ENCODE measurements at places on chromosomes 5 and 9.

DNA sequence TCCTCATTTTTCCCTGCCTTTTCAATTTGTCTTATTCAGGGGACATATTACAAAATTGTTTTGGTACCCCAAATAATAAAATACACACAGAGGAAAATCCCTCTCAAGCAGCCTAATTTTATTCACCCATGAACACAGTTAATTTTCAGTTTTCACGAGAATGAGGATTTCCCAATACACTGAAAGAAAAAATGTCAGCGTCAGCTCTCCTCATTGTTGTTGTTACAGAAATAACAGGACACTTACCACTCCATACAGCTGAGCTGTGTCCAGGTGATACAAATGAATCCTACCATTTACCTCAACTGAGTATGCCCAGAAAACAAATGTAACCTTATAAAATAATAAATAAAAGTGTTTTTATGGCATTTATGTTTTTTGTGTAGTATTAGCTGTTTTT, 144.6 kb upstream of the PCA3 start:
- no peaks in the 10 kb centered on the region for H3K36me3 ChIP-seq
- peak; percentile 45 for DNase-seq

DNA sequence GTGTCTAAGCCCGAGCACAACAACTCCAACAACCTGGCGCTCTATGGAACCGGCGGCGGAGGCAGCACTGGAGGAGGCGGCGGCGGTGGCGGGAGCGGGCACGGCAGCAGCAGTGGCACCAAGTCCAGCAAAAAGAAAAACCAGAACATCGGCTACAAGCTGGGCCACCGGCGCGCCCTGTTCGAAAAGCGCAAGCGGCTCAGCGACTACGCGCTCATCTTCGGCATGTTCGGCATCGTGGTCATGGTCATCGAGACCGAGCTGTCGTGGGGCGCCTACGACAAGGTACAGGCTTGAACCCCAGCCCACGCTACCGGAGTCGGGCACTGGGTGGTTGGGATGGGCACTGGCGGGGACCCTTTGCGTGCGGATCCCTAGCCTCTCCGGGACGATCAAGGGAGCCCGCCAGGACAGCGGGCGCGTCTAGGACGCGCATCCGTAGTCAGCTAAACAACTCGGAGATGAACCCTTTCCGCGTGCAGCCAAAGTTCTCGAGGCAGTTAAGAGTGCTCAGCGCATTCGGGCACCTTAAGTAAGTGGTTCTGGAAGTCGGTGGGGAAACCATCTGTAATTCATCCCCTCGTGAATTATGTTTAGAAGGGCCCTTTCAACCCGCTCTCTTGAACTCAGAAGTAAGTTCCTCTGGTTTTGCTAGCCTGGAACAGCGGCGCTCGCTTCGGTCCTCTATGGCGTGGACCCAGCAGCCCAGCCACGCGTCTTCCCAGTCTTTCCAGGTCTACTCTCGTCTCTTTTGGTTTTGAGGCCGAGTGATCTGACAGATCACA, 1.3 kb downstream of the KCNN2 start:
- H3K27me3 ChIP-seq = peaks cover 31% of the 10 kb centered on the region
- peak overlapping the region; percentile 10 for H3K4me3 ChIP-seq
- no peak for DNase-seq
- no peak overlapping the region for H3K27ac ChIP-seq

DNA sequence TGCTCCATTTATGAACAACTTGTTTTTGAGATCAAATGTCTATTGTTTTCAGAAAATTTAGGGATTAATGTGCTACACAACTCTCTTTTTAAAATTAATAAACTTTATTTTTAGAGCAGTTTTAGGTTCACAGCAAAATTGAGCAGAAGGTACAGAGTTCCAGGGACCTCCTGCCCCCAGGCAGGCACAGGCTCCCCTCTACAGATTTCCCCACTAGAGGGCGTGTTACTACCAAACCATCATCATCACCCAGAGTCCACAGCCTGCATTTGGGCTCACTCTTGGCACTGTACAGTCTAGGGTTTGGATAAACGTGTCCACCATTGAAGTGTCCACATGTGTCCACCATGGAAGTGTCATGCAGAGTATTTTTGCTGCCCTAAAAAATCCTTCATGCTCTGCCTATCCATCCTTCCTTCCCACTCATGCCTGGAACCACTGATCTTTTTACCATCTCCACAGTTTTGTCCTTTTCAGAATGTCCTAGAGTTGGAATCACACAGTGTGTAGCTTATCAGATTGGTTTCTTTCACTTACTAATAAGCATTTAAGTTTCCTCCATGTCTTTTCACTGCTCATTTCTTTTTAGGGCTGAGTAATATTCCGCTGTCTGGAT, 61.7 kb downstream of the MRPL36 start:
- no peaks in the 10 kb centered on the region for H3K27me3 ChIP-seq
- no peak overlapping the region for H3K4me3 ChIP-seq
- no peak overlapping the region for H3K27ac ChIP-seq
- peak; percentile 23 for DNase-seq

DNA sequence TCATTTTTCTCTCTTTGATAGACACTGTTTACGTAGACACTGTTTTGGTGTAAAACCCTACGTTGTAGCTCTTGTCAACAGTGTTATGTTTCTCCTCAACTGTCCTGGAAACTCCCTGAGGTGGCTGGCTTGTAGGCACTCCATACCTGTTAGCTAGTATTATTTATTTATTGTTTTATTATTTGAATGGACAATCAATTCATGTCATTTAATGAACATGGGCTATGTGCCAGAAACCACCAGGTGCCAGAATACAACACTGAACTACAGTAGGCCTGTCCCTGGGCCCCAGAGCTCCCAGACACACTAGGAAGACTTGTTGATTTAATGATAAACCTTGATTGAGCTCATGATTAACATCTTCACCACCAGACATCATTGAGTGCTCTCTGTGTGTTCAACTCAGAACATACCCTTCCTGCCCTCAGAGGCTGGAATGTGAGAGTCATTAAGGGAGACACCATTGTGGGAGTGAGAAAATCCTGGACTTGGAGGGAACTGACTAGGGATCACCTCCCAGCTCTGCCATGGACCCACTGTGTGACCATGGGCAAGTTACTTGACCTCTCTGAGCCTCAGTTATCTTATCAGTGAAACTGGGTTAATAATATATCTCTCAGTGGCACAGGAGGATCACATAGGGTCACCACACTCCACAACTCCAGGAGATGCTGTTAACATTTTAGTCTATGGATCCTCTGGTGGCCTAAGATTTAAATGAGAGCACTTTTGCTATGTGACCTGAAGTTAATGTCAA, 19.2 kb downstream of the IRF1 start:
- H3K27me3 ChIP-seq = no peaks in the 10 kb centered on the region
- no peak overlapping the region for H3K27ac ChIP-seq
- no peaks in the 10 kb centered on the region for H3K36me3 ChIP-seq
- H3K4me3 ChIP-seq = no peak overlapping the region

DNA sequence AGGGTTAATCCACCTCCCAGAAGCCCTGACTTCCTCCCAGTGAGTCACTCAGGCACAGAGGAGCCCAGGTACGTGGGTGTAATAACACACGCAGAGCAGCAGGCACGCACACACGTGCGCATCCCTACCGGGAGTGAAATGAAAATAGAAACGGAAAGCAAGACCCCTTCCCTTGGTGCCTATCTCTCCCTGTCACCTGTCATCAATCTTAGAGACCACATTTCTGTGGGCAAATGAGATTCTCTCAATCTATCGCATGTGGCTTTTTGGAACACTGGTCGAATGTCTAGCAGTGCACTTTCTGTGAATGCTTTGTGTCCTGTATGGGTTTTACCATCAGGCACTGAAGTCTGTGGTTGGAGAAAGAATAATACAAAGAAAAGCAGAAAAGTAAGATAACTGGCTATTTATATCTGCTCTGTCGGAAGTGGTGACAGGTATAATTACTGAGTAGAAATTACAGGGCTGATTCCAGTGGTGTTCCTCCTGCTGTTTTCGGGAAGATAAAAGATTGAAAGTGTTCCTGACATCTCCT, 137.7 kb upstream of the GRIA1 start:
- no peak overlapping the region for H3K27ac ChIP-seq
- DNase-seq = no peak
- no peak overlapping the region for H3K4me3 ChIP-seq
- H3K4me1 ChIP-seq = no peaks in the 10 kb centered on the region

All from fibroblast of lung (primary cell).